Stimulated activated memory B cell treated with anti-CD40 and anti-IgM and Interleukin-4, amounts not matched to agents 10 μg/mL and 1 μg/mL and 100 μg/mL, for 72 hours (primary cell): ENCODE measurements at places on chromosomes 12 and 14.

DNA sequence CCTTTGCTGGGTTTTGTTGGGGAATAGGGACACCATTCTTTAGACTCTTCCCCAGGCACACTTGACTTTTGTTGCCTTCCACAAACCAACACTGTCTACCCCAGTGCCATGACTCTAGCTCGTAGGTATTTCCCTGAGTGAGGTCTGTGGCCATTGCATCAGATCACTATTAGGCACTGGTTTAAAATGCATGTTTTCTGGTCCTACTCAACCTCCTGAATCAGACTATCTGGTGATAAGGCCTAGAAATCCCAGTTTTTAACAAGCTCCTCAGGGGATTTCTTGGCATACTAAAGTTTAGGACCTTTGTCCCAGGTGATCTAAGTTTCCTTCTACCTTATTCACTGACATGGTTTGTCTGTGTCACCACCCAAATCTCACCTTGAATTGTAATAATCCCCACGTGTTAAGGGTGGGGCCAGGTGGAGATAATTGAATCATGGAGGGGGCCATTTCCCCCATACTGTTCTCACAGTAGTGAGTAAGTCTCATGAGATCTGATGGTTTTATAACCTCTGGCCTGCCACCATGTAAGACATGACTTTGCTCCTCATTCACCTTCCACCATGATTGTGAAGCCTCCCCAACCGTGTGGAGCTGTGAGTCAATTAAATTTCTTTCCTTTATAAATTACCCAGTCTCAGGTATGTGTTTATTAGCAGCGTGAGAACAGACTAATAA lies 87.8 kb upstream of the PSMC1 start:
- no peak overlapping the region for H3K27ac ChIP-seq
- peaks cover 32% of the 10 kb centered on the region for H3K27me3 ChIP-seq
- no peaks in the 10 kb centered on the region for H3K4me1 ChIP-seq
- H3K36me3 ChIP-seq: no peaks in the 10 kb centered on the region
- ATAC-seq: no peak
- H3K4me3 ChIP-seq: no peak overlapping the region

DNA sequence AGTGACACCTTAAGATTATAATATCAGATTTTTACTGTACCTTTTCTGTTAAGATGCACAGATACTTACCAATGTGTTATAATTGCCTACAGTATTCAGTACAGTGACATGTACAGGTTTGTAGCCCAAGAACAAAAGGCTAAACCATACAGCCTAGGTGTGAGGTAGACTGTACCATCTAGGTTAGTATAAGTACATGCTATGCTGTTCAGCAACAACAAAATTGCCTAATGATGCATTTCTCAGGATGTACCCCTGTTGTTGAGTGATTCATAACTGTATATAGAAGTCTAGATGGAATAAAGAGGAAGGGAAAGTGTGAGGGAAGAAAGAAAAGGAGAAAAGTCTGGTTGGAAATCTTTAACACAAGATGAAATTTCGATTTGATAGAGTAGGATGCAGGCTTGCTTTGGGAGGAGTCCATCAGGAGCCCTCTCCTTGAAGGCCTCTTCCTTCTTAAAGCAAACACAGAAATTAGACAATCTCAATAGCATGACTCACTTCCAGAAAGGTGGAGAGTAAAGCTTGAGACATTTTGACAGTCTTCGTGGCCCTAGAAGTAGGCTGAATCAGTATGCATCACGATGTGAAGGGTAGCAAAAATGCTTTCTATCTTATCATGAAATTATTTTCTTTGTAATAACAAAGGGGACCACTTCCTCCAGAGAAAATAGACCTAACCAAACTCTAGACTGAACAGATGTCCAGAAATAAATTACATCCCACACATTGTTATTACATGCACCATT lies 191.5 kb downstream of the SYT1 start:
- no peak overlapping the region for H3K27ac ChIP-seq
- ATAC-seq: no peak
- no peak overlapping the region for H3K4me3 ChIP-seq
- H3K27me3 ChIP-seq: no peaks in the 10 kb centered on the region
- no peaks in the 10 kb centered on the region for H3K4me1 ChIP-seq

- no peaks in the 10 kb centered on the region for H3K36me3 ChIP-seq
- H3K27me3 ChIP-seq: no peaks in the 10 kb centered on the region
- H3K27ac ChIP-seq: no peak overlapping the region
- no peaks in the 10 kb centered on the region for H3K4me1 ChIP-seq
- ATAC-seq: no peak
These were observed 452.7 kb upstream of the PDE3A start for GRCh38 chr12:19915392-19916195.

- no peaks in the 10 kb centered on the region for H3K27me3 ChIP-seq
- no peak overlapping the region for H3K4me3 ChIP-seq
- H3K4me1 ChIP-seq: no peaks in the 10 kb centered on the region
These were observed 23.8 kb upstream of the FZD10 start for GRCh38 chr12:130138478-130138877.

DNA sequence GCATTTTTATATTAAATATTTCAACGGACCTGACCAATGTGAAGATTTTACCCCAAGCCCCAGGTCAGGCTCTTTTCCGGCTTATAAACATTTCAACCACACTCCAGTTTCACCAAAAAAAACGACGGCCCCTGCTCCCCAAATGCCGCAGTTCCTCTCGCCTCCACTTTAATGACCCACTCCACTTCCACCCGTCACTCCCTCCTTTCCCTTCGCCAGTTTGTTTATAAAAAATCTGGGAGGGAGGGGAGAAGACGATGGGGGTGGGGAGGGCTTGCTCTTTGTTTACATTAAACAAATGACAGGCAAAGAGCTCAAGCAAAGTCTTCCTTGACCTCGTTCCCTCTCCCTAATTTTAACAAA lies 5.4 kb downstream of the SIX6 start:
- peaks cover 74% of the 10 kb centered on the region for H3K27me3 ChIP-seq
- peaks cover 9% of the 10 kb centered on the region for H3K4me1 ChIP-seq
- ATAC-seq: no peak
- H3K27ac ChIP-seq: no peak overlapping the region
- H3K4me3 ChIP-seq: peak overlapping the region; percentile 53
- H3K36me3 ChIP-seq: no peaks in the 10 kb centered on the region

DNA sequence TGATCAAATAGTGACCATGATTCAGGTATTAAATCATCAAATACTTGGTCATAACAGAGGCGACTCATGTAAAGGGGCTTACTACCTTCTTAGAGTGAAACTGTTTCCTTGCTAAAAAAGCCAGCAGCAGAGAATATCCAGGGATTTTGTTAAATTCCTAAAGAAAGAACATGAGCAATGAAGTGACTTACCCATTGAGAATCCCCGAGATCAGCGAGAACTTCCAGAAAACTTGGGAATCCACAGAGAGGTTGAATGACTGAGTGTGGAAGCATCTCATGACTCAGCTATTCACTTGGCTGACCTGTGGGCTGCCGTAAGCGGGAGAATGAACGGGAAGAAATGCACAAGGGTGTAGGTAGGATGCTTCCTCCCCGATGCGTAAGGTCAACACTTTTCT lies 85.3 kb upstream of the KCNA1 start:
- peaks cover 66% of the 10 kb centered on the region for H3K4me1 ChIP-seq
- H3K4me3 ChIP-seq: no peak overlapping the region
- ATAC-seq: no peak

- H3K4me3 ChIP-seq: no peak overlapping the region
- no peak for ATAC-seq
- peaks cover 48% of the 10 kb centered on the region for H3K36me3 ChIP-seq
These were observed 7.2 kb downstream of the CD69 start for GRCh38 chr12:9753498-9753897.
